Ammon's horn (tissue), 1 donor: ENCODE measurements at places on chromosomes 12 and 14.

DNA sequence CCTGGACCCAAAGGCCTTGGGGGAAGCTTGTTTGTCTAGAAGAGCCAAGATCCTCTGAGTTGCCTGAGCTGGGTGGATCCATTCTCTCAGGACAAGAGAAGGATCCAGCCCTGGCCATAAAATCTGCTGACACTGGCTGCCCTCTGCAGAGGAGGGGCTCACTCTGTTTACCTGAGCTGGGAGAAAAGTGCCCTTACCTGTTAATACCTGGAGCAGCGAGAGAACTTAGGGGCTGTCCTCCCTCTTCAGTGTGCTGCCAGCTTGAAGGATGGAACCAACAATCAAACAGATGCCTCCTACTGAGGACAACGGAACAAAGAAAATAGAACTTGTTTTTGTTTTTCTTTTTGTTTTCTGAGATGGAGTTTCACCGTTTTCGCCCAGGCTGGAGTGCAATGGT, 7.3 kb upstream of the KRT7 start:
- no peak for DNase-seq

GRCh38 chr12:95624589-95624988, 73.3 kb upstream of the USP44 start:
- DNase-seq, result no peak

DNA sequence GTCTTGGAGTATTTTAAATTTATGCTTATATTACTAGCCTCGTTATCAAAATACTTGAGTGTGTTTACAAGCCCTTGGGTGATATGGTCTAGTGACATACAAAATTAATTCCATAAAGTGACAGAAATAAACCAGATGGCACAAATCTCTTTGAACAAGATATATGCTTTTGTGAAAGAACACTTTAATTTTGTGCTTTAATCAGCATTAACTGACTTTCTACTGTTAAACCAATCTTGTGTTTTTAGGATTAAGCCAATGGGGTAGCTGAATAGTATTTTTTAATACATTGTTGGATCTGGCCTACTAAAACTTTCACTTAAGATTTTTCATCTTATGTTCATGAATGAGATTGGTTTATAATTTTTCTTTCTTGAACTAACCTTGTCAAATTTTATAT, 30.4 kb upstream of the GCH1 start:
- no peak for DNase-seq

- DNase-seq, result peak; percentile 9
Measured at GRCh38 chr14:78997811-78998210, 827.6 kb downstream of the NRXN3 start.

DNA sequence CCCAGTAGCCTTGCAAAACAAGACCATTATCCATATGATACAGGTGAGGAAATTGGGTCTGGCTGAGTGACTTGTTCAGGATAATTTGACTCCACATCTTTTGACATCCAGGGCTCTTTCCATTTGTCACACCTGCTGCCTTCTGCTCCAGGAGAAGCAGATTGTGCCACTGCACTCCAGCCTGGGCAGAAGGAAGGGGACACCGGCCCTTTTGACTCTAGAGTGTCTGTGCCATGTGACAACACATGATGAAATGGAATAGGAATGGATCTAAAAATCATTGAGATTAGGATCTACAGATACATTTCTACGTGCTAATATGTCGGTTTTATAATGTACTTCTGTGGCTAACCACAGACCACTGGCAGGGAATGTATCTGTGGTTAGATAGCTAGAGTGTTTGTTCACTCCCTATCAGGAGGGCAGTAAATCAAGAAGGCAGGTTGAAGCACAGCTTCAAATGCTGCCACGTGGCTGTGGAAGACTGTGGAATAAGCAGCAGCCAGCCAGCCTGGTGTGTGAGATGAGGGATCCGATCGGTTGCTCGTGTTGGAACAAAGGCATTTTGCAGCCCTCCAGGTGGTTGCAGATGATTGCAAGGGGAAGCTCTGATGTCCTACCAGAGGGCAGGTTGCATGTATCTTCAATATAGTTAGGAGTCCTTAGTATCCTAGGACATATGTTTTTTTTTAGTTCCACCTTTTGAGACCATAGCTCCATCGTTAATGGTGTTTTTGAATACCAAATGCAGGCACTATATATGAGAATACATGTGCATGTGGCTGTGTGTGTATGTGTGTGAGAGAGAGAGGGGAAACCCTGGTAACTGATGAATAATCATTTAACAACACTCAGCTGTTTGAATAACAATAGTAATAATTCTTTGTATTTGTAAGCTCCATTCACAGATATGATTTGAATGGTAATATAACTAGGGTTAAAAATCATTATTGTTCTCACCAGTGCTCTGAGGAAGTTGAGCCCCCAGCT, 28.6 kb downstream of the EML1 start:
- DNase-seq, result no peak

DNA sequence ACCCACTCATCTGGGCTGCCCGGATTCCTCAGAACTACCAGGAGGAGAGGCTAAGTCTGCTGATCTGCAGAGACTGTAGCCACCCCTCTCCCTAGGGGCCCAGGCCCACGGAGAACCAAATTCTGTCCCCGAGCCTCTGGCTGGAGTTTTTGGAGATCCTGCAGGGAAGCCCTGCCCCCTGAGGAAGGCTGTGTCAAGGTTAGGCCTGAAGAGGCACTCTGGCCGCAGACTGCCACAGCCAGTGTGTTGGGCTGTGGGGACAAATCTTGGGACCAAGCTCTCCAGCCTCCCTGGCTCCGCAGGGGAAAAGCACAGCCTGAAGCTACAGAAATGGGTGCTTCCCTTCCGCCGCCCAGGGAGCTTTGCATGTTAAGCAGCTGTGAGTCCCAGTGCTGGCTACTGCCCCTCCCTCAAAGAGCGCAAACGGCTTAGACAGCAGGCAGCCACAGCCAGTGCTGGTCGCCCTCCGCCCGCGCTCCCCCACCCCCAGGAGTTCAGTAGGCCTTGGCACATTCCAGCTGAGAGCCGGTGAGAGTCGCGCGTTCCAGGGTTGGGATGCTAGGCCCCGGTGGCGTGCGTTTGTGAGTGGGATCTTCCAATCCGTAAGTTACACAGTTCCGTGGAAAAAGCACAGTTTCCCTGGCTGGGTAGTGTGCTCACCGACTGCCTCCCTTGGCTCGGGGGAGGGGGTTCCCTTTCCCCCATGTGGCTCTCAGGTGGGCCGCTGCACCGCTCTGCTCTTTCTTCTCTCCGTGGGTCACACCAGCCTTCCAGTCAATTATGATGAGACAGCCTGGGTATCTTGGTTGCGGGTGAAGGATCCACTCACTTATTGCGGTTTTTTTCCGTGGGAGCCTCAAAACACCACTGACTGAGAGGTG, 13.2 kb downstream of the CLEC4E start:
- DNase-seq, result no peak

- DNase-seq, result no peak
Measured at GRCh38 chr14:57526942-57527341, 33.3 kb upstream of the CCDC198 start.

GRCh38 chr14:22073801-22074200, 400.2 kb upstream of the OR4E1 start:
- DNase-seq, result no peak

GRCh38 chr12:52321418-52321817, 220 bp upstream of the KRT83 start:
- peak; percentile 60 for DNase-seq

DNA sequence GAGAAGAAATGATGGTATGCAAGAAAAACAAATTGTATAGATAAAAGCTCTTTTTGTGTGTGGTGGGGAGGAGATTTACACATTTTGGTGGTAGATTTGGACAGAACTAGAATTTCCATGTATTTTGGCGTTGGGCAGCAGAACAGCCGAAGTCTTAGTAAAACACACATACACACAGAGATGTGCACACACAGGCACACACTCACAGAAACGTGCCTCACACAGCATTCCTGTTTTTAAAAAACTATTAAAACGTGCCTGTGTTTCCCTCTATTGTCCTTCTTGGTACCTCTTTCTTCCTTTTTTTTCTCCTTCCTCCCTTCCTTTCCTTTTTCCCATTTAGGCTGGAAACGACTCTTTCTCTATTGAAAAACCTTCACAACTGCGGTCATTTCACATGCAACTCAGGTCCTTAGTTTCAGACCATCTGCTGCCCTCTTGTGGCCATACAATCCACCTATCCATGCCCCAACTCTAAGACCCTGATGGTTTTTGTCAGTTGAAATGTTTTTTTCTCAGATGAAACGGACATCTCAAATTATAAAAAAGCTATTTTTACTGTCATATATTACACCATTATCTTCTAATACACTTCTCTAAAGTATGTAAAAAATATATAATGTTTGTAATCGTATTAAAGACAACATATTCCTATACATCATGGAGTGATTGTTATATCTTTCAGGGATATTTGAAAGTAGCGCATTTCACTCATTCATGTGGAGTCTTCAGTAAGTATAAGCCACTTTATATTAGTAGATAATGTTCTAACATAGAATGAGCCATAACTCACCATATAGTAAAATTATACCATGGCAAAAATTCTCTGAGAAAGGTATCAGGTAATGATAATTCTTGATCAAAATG, 386.7 kb upstream of the NOVA1 start:
- peak; percentile 90 for DNase-seq

DNA sequence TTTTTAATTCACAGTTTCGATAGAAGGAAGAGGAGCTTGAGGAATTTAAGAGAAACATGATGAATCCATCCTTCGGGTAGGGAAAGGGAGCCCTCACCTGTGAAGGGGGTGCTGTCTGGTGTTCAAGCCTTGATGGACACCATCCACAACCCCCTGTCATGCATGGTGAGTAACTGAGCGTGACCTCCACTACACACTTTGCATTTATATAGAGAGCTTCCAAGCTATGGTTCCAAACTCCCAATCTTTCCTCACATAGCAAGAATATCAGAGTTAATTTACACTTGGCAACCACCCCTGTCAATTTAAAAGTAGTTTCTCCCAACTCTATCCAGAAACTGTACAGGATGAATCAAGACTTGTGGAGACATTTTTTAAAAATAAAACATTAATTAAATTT, 13.1 kb upstream of the NID2 start:
- no peak for DNase-seq

- peak; percentile 31 for DNase-seq
Measured at GRCh38 chr12:26953447-26953846, 15.2 kb downstream of the FGFR1OP2 start.

DNA sequence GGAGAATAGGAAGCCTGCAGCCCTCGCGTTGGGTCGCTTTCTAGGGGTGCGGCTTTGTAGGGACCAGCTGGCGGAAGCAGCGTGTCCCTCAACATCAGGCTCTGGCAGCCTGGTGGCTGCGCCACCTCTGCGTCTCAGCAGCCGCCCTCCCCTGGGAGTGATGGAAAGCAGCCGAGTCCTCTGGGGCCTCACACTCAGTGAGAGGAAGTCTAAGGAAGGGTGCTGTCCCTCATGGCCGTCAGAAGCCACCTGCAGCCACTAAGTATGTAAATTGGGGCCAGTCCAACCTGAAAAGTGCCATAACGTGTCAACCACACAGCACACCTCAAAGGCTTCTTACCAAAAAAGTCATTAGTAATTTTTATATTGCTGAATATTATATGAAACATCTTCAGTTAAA, 80.3 kb downstream of the WDR20 start:
- DNase-seq, result no peak

DNA sequence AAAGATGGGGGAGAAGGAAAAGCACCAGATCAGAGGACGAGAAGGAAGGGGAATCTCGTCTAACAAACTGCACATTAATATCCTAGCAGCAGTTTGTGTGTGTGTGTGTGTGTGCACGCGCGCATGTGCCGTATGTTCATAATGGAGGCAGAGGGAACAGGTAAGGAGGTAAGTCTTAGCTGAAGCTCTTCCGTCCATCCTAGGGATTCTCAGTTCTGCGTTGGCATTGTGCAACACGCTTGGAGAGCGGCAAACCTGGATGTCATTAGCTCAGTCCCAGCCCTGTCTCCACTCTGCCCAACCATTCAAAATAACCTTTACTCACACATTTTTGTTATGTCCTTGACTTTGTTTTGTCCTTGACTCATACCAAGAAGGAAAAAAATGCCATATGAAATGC, 1.6 kb upstream of the C1R start:
- DNase-seq, result no peak

GRCh38 chr12:32051511-32052211, 55.0 kb upstream of the BICD1 start:
- no peak for DNase-seq

GRCh38 chr12:64895526-64895925, 71.1 kb downstream of the TBC1D30 start:
- DNase-seq, result no peak

GRCh38 chr12:55728186-55728938, 447 bp downstream of the CD63 start:
- peak; percentile 69 for DNase-seq

DNA sequence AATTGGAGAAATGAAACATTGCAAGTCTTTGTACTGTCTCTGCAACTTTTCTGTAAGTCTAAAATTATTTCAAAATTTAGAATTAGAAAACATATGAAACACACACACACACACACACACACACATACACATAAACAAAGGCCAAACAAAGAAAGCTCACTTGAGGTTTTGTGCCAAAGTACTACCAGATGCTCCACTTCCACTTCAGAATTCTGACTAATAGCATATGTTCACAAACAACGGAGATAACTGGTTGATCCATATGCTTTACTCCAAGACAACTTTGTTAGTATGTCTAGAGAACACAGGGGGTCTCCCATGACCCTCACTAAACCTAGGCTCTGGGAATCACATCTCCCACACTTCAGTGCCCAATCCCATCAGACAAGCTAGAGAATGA, 133.8 kb upstream of the CLEC14A start:
- no peak for DNase-seq

- no peak for DNase-seq
Measured at GRCh38 chr12:125149160-125150108, 84.2 kb downstream of the AACS start.

DNA sequence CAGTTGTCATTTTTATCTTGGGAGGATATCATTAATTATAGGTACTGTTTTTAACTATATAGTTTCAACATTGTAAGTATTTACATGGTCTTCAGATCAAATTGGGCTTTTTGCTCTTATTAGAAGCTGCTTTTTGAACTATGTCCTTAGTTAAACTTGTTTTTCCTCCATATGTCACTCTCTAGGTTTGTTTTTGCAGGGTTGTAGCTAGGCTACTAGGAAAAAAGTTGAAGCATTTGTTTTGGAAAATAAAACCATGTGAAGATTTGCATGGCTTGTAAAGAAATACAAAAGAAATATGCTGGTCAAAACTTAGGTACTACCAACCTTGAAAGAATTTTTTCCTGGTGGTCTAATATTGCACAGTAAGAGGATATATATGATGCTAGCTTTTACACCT, 3.4 kb downstream of the ARID2 start:
- no peak for DNase-seq

DNA sequence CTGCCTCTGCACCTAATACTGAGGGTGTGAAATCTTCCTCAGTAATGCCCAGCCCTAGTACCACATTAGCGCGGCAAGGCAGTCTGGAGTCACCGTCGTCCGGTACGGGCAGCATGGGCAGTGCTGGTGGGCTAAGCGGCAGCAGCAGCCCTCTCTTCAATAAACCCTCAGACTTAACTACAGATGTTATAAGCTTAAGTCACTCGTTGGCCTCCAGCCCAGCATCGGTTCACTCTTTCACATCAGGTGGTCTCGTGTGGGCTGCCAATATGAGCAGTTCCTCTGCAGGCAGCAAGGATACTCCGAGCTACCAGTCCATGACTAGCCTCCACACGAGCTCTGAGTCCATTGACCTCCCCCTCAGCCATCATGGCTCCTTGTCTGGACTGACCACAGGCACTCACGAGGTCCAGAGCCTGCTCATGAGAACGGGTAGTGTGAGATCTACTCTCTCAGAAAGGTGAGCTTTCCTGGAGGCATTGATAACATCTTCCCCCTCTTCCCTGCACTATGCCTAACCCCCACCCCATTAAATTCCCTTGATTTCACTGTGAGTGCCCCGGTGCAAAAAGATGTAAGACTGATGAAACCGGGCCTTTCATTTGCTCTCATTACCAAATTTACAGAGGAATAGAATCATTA, 291.4 kb downstream of the NAV3 start:
- DNase-seq, result no peak
